ENCODE measurements at places on chromosomes 16 and 17.

DNA sequence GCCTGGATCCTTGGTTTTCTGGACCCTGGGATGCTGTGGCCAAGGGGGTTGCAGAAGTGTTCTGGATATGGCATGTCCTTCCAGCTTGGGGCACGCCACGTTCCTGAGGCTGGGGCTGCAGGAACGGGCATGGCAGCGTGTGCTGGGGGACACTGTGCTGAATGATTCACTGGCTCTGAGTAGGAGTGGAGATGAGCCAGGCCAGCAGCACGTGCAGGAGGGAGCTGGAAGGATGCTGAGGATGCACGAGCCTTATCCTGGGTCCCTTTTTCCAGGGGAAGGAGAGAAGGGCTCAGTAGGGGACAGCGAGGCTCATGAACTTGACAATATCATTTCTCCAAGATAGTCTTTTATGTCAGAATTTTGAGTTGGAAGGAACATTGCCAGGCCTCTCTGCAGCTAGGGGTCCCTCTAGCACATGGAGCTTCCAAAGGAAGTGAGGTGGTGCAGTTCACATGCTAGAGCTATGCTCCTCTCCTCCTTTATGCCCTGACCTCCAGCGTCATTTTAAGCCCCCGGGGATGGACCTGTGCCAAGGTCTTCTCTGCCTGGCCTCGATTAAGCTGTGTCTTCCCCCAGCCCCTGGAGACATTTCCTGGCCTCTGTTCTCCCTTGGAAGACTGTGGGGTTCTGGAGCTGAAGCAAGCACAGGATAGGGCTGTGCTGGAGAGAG is 125.9 kb downstream of the OR1D5 start:
- H3K27me3 ChIP-seq, result 0 out of 2 replicates have a peak, but pooled peaks cover 2% of the 10 kb centered on the region
- no peak overlapping the region for H3K27ac ChIP-seq
- no peak overlapping the region for H3K4me3 ChIP-seq
- H3K36me3 ChIP-seq, result no peaks in the 10 kb centered on the region
- H3K4me1 ChIP-seq, result no peaks in the 10 kb centered on the region
- DNase-seq, result no peak

GRCh38 chr16:81551821-81552304 is 107.3 kb downstream of the CMIP start:
- peaks cover 12% of the 10 kb centered on the region for H3K4me1 ChIP-seq
- no peak for DNase-seq
- peaks cover 1% of the 10 kb centered on the region for H3K36me3 ChIP-seq

GRCh38 chr17:43013296-43013695 is 6.7 kb downstream of the IFI35 start:
- H3K27me3 ChIP-seq, result no peaks in the 10 kb centered on the region
- H3K27ac ChIP-seq, result no peak overlapping the region
- H3K36me3 ChIP-seq, result peaks cover 8% of the 10 kb centered on the region
- peaks cover 8% of the 10 kb centered on the region for H3K4me1 ChIP-seq
- DNase-seq, result no peak

- no peaks in the 10 kb centered on the region for H3K36me3 ChIP-seq
- no peaks in the 10 kb centered on the region for H3K4me1 ChIP-seq
- peaks cover 7% of the 10 kb centered on the region for H3K27me3 ChIP-seq
- no peak overlapping the region for H3K27ac ChIP-seq
These were observed 1.0 kb upstream of the SDK2 start for GRCh38 chr17:73645050-73645871.

DNA sequence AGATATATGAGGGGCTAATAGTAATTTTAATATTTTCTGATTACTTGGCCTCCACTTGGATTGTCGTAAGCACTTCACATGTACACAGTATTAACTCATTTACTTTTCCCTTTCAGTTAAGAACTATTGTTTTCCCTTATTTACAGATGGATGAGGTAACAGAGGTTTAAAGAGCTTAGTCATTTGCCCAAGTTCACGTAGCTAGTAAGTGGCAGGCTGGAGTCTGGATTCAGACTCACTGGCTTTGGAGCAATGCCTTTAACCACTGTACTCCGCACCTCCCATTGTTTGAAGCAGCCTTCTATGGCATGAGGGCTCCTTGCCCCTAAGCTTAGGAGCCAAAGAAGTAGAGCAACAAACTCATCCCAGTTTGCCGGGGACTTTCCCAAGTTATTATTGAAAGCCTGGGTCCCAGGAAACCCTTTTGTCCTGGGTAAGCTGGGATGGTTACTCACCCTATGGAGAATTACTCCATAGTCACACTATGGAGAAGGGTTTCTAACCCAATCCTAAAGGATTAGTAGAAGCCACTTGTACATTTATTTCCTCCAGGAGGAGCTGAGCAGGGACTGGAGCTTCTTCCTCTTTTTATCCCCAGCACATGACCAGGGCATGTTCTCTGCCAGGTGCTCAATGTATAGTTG is 12.3 kb downstream of the FOXL1 start:
- peaks cover 4% of the 10 kb centered on the region for H3K27me3 ChIP-seq
- no peaks in the 10 kb centered on the region for H3K36me3 ChIP-seq
- no peaks in the 10 kb centered on the region for H3K4me1 ChIP-seq
- H3K4me3 ChIP-seq, result no peak overlapping the region
- H3K27ac ChIP-seq, result no peak overlapping the region

- H3K27ac ChIP-seq, result no peak overlapping the region
- peaks cover 3% of the 10 kb centered on the region for H3K4me1 ChIP-seq
- no peaks in the 10 kb centered on the region for H3K36me3 ChIP-seq
- no peaks in the 10 kb centered on the region for H3K27me3 ChIP-seq
- H3K4me3 ChIP-seq, result no peak overlapping the region
These were observed 72.1 kb upstream of the RCVRN start for GRCh38 chr17:9977180-9977575.

GRCh38 chr16:74288065-74288464 is 8.5 kb upstream of the PSMD7 start:
- no peaks in the 10 kb centered on the region for H3K36me3 ChIP-seq
- no peak overlapping the region for H3K27ac ChIP-seq
- H3K4me1 ChIP-seq, result no peaks in the 10 kb centered on the region

- H3K4me1 ChIP-seq, result peaks cover 69% of the 10 kb centered on the region
- H3K4me3 ChIP-seq, result peak overlapping the region; percentile 94
- H3K27ac ChIP-seq, result peak overlapping the region; percentile 95
- DNase-seq, result no peak
- peaks cover 14% of the 10 kb centered on the region for H3K36me3 ChIP-seq
These were observed 3.8 kb downstream of the TMC6 start for GRCh38 chr17:78124836-78125137.

GRCh38 chr16:4216596-4216995 is 25.3 kb downstream of the SRL start:
- H3K4me3 ChIP-seq, result no peak overlapping the region
- no peak for DNase-seq
- H3K4me1 ChIP-seq, result no peaks in the 10 kb centered on the region
- H3K27me3 ChIP-seq, result no peaks in the 10 kb centered on the region
- H3K36me3 ChIP-seq, result no peaks in the 10 kb centered on the region

GRCh38 chr16:27678955-27679354 is 129.0 kb downstream of the KATNIP start:
- H3K36me3 ChIP-seq, result no peaks in the 10 kb centered on the region
- no peaks in the 10 kb centered on the region for H3K4me1 ChIP-seq
- H3K27ac ChIP-seq, result no peak overlapping the region
- DNase-seq, result no peak
- H3K27me3 ChIP-seq, result no peaks in the 10 kb centered on the region

DNA sequence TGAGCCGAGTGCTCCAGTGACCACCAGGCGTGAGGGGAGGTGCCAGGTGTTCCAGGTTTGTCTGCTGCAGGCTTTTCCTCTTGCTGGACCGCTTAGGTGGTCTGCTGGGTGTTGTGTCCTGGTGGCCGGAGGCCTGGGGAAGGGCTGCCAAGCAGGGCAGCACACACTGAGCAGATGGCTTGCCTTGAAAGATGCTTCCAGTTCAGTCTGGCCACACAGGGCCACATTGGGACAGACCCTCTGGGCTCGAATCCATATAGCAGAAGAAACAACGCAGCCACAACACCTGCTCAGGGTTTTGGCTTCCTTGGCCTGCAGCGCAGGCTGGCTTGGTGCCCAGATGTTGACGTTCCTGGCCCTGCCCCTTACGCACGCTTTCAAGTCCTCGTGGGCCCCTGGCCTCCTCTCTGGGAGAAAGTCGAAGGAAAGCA is 24.8 kb downstream of the GINS2 start:
- peaks cover 45% of the 10 kb centered on the region for H3K36me3 ChIP-seq
- H3K27ac ChIP-seq, result no peak overlapping the region
- H3K4me3 ChIP-seq, result no peak overlapping the region

DNA sequence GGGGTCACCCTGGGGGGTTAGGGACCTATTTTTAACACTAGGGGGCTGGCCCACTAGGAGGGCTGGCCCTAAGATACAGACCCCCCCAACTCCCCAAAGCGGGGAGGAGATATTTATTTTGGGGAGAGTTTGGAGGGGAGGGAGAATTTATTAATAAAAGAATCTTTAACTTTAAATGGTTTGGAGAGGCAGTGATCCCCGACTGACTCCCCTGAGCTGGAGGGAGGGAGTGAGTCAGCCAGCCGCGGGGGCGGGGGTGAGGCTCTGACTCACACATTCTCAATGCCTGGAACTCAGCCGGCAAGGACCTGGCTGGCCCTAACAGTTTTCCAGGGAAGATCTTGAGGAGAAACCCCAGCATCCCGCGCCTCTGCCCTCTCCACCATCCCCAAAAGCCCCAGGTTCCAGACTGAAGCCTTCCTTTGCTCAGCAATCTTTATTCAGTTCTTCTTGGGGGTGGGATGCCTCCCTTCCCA is 1.5 kb downstream of the HCFC1R1 start:
- H3K27me3 ChIP-seq, result no peaks in the 10 kb centered on the region
- H3K4me1 ChIP-seq, result peaks cover 25% of the 10 kb centered on the region
- H3K27ac ChIP-seq, result no peak overlapping the region
- H3K4me3 ChIP-seq, result peak overlapping the region; percentile 87
- H3K36me3 ChIP-seq, result peaks cover 4% of the 10 kb centered on the region

DNA sequence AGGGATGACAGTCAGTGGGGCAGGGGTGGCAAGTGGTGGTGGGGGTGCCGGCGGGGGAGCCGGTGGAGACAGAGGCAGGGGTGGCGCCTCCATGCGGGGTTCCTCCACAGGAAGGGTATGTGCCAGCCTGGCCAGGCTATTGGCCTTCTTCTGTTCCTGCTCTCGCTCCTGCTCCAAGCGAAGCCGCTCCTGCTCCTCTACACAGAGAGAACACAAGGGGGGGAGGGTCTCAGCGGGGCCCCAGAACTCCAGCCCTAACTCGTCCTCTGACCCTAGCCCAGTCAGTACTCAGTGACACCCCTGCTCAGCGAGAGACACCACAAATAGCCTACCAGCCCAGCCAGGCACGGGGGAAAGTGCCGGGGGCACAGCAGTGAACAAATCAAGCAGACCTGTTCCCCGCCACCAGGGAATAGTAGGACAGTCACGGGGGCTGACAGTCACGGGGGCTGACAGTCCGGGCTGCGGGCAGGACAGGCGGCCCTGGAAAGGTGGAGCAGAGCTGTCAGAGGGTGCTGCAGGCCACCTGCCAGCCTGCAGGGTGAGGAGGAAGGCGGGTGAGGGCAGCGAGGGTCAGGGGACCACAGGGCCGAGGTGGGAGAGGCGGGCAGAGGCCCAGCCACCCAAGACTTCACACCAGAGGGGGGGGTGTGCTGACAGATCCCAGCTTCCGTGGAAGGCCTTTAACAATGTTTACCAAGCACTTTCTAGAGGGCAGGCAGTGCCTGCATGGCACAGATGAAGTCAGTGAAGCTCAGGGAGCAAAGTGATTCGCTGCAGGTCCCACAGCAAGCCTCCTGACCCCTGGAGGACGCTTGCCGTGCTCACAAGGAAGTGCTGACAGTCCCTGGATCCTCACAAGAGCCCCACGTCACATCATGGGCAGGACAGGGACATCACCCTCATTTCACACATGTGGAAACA is 5.3 kb downstream of the MNT start:
- no peaks in the 10 kb centered on the region for H3K36me3 ChIP-seq
- H3K27ac ChIP-seq, result peak overlapping the region; percentile 57
- no peaks in the 10 kb centered on the region for H3K27me3 ChIP-seq
- peak overlapping the region; percentile 66 for H3K4me3 ChIP-seq
- no peak for DNase-seq

GRCh38 chr17:4843321-4844000 is 10.3 kb downstream of the MINK1 start:
- H3K4me3 ChIP-seq, result no peak overlapping the region
- no peak overlapping the region for H3K27ac ChIP-seq
- H3K27me3 ChIP-seq, result no peaks in the 10 kb centered on the region

GRCh38 chr17:78374631-78375274 is 3.7 kb upstream of the PGS1 start:
- no peak for DNase-seq
- no peaks in the 10 kb centered on the region for H3K36me3 ChIP-seq

- DNase-seq, result no peak
- no peaks in the 10 kb centered on the region for H3K27me3 ChIP-seq
- no peak overlapping the region for H3K27ac ChIP-seq
- no peak overlapping the region for H3K4me3 ChIP-seq
These were observed 24.8 kb upstream of the CSNK2A2 start for GRCh38 chr16:58222532-58223316.

DNA sequence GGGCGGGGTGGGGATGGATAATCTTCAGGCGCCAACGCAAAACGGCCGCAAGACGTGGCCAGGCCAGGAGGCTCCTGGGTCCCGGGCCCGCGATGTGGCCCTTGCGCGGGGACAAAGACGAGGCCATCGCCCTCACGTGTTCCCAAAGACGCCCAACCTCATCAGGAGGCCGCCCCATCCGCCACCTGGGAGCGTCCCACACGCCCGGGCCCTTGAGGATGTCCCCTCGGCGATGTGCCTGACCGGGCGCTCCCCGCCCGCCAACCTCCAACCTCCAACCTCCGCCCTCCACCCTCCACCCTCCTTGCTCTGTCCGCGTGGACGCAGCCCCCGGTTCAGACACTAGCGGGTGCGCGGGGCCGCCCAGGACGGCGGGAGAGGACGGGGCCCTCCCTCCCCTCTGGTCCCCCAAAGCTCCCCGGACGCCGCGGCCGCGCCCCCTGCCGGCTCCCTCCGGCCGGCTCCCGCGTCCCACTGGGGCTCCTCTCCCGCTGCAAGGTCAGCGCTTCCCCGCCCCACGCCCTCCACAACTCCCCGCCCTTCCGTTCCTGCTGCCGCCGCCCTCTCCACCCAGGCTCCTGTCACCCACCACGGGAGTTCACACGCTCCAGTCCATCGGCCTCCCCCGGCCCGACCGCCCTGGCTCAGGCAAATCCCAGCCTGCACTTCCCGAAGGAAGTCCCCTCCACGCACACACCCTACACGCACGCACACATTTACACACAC is 250.8 kb upstream of the RPL38 start:
- no peak overlapping the region for H3K4me3 ChIP-seq
- no peak for DNase-seq
- peaks cover 4% of the 10 kb centered on the region for H3K27me3 ChIP-seq
- H3K27ac ChIP-seq, result no peak overlapping the region

- no peaks in the 10 kb centered on the region for H3K4me1 ChIP-seq
- no peaks in the 10 kb centered on the region for H3K27me3 ChIP-seq
- no peak for DNase-seq
- no peak overlapping the region for H3K4me3 ChIP-seq
These were observed 11.1 kb downstream of the CPD start for GRCh38 chr17:30389756-30390300.

- H3K36me3 ChIP-seq, result no peaks in the 10 kb centered on the region
- H3K27ac ChIP-seq, result no peak overlapping the region
- peaks cover 1% of the 10 kb centered on the region for H3K27me3 ChIP-seq
- no peak overlapping the region for H3K4me3 ChIP-seq
- no peaks in the 10 kb centered on the region for H3K4me1 ChIP-seq
These were observed 22.3 kb upstream of the BRD7 start for GRCh38 chr16:50390914-50391716.

Measured in GM12878 (cell line).